KBM-7 (cell line): ENCODE measurements at places on chromosomes 6 and 20.

DNA sequence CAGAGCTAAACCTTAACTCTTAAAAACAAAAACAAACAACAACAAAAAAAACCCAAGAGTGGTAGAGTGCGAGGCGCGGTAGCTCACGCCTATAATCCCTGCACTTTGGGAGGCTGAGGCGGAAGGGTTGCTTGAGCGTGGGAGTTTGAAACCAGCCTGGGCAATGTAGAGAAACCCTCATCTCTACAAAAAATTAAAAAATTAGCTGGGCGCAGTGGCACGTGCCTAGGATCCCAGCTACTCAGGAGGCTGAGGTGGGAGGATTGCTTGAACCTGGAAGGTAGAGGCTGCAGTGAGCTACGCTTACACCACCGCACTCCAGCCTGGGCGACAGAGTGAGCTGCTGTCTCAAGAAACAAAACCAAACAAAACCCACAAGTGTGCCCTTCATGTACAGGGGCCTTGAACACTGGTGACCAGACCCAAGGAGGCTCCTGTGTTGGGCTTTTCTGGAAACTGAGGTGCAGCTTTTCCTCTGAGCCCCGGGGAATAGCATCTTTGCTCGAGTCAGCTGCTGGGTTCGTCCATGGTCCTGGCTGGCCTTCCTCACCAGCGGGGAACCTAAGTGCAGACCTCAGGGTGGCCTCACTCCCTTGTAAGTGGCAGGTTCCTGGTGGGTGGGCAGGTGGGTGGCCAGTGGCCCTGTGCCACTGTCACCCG, 39.9 kb downstream of the PYGB start:
- DNase-seq, result no peak

GRCh38 chr6:113356139-113356538, 501.0 kb upstream of the MARCKS start:
- no peak for DNase-seq

DNA sequence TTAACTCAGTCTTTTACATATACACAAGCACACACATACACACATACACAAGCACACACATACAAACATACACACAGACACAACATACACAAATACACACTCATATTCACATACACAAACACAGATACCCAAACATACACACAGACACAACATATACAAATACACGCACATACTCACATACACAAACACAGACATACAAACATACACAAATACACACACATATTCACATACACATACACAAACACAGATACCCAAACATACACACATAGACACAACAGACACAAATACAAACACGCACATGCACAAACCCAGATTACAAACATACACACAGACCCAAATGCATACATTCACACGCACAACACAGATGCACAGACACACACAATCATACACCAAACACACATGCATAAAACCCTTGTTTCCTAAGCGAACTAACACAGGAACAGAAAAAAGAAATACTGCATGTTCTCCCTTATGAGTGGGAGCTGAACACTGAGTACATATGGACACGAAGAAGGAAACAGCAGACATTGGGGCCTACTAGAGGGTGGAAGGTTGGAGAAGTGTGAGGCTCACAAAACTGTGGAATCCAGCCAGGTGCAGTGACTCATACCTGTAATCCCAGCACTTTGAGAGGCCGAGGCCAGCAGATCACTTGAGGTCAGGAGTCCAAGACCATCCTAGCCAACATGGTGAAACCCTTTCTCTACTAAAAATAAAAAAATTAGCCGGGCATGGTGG, 34.2 kb downstream of the PIM1 start:
- DNase-seq, result no peak

- no peak for DNase-seq
Observed at GRCh38 chr6:53339424-53339823, 9.3 kb downstream of the ELOVL5 start.

GRCh38 chr20:3296261-3297078, 57.5 kb upstream of the SLC4A11 start:
- no peak for DNase-seq

DNA sequence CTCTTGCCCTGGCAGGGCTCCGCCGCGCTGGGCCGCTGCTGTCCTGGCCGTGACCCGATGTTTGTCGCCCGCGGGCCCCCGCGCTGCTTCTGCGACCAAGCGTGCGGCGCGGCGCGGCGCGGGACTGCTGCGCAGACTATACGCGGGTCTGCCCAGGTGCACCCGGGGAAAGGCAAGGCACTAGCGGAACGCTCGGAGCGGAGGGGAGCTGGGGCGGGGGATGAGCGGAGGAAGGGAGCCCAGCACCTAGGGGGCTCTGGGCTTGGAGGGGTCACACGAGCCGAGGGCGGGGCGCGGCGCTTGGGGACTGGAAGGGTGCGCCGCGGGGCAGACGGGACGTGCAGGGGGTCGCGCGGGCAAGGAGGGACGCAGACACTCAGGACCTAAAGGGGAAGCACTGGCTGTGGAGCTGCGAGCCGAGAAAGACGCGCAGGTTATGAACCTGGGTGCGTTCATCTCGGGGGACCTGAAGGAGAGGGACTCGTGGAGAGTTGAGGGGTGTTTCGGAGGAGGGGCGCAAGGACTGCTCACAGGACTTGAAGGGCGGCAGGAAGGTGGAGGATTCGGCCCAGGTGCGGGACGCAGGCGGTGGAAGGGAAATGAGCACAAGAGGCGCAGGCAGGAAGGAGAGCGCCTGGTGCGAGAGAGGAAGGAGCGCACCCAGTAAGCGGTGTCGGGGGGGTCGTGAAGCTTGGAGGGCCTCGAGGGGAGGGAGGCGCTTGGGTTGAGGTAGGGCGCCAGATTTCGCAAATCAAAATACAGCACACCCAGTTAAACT, 40.8 kb upstream of the ZNFX1 start:
- DNase-seq, result no peak

DNA sequence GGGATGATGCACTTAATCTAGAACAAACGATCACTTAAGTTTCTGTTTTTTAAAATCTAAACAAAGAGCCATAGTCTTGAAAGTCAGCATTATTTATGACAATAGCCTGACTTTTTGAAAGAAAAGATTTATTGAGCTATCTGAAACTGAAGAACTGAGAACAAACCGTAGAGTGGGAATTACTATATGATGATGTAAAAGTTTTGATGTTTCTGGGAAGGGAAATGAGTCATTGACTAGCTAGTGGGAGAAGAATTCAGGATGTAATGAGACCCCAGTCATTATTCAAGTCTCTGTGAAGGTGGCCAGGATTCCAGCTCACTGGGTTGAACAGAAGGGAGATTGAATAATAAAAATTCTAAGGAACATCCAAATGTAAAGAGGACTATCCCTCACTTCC, 83.4 kb upstream of the FABP7 start:
- no peak for DNase-seq

DNA sequence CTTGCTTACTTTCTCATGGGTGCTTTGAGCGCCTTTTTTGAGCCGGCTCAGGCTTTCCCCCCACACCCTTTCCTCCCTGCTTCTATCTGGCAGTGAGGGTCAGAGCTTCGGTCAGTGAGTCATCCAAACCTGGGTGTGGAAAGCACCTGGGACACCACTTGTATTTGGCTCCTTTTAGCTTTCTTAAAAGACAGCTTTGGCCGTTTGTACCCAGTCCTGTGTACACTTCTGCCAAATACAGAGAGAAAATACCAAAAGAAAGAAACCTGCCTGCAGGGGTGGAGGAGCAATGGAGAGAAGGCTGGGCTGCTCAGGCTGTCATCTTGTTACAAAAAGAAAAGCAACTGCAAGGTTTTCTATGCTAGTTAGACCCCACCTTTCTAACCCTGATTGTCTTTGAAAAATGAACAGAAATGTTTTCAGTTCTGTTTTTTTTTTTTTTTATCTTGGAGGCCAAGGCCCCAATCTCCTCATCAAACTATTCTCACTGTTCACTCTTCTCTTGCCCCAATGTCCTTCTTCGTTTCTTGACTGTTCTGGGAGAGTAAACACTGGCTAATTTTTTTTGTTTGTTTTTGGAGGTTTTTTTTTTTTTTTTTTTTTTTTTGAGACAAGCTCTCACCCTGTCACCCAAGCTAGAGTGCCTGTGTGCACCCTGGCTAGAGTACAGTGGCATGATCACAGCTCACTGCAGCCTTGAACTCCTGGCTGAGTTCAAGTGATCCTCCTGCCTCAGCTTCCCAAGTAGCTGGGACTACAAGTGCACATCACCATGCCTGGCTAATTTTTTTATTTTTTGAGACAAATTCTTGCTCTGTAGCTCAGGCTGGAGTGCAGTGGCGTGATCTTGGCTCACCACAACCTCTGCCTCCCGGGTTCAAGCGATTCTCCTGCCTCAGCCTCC, 76.4 kb downstream of the SSR1 start:
- DNase-seq, result no peak

DNA sequence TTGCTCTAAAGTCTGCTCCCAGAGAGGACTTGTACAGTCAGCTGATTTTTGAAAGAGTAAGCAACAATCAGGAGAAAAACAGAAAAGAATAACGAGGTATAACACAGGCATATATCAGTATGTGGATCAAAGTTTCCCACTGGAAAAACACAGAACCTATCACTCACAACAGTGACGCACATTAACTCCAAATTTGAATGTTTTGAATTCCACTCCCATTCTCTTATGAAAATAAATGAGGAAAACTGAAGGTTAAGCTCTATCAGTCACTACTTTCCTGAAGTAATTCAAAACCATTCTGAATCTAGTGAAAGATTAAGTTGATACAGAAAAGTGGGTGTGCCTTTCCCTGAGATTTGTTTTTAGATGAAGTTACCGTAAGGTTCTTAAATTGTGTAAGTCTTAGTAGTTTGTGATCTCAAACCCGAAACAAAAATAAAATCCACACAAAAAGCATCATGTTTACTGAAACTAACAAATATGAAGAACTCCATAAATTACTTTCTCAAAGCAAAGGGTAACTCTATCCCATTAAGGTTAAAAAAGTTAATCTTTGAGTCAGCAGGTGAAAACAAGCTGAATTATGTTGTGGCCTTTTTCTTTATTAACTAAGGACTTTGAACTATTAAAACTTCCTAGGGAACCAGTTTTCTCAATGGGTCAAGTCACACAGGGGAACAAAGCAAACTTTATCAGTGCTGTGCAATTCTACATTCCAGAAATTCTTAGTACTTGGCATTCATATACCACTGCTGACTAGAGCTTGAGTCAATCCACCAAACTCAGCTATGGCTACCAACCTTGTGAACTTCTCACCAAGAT, 115.7 kb downstream of the OGFRL1 start:
- no peak for DNase-seq

DNA sequence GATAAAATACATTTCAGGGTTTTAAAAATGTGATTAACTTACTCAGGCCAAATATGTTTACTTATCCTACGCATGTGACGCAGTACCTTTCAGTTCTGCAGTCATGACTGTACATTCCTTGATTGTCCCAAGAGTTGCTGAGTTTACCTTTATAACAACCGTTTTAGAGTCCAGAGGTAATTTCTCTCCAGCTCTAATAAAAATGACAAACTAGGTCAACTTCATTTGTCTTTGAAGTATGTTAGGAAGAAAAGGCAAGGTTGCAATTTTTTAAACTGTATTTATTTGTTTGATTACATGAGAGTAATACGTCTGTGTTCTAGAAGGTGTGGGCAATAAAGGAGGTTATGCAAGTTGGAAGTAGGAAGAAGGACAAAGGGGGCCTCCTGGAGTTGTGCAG, 38.6 kb upstream of the UBR2 start:
- no peak for DNase-seq

DNA sequence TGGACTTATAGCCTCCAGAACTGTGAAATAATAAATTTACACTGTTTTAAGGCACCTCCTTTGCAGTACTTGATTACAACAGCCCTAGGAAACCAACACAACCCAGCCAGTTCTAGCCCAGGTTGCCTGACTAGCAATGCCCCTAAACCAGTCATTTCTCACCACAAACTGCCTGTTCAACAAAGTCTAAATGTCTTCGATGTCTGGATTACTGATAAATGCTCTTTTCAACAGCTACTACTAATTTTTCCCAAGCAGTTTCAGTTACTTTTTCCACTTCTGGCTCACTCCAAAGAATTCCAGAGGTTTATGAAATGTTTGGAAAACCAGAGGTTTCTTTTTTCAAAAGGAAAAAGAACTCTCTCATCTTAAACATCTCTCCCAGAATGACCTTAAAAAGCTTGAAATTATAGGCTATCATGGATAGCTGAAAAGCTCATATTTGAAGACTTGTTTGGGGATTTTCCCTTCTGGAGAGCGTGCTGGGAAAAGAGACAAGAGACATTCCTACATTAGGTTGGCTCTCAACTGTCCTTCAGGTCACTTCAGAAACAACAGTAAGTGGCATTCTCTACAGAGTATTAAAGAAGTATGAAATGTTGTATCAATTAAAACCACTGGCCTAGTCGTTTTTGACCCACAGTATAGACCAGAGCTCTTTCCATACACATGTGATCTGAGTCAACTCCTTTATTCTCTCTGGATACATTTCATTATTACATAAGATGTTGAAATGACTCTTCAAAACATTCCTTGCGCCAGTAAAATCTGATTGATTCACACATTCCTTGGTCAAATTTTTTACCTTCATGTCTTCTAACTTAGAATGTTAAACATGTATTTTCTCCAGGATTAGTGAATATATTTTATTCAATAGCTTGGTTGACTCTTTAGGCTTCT, 265.9 kb downstream of the COL12A1 start:
- no peak for DNase-seq

DNA sequence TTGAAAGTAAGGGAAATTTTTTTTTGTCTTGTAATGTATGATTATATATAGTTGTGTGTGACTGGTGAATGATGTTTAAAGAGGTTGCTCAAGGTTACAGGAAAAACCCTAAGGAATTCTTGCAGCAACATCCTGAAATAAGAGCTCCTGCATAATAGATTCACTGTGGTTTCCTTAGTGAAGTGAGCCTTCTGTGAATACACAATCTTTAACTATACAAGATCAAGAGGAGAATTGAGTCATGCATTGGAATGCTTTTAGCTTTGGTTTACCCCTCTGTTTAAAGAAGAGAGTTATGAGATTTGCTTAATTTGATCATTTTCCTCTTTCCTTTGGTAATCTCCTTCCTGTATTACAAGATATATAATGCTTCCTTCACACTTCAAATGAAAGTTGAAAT, 141.6 kb upstream of the EYA4 start:
- no peak for DNase-seq

GRCh38 chr6:47853766-47854165, 71.9 kb downstream of the OPN5 start:
- no peak for DNase-seq

DNA sequence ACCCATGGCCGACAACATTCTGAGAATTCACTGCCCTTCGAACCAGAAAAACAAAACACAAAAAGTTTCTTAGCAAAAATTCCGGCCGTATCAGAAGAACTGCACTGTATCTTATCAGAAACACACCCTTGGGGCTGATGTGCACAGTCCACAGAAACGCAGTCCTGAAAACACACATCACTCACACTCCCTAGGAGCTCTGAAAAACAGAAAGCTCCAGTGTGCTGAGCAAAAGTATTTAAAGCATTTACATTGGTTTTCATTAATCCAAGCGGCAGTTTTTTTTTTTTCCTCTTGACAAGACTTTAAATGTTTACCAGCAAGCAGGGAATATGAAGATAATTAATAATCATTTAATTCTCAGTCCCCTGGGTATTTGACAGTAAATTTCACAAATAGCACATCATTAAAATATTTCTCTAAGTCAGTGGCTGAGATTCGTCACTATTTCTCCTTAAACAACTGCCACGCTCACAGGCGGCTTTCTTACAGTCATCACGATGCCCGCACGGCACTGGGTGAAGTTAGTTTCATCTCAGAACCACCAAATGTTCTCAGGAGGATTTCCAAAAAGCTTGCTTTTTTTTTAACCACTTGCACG, 13.3 kb downstream of the NFATC2 start:
- no peak for DNase-seq
